Thymus (tissue), 14 donors: ENCODE measurements at places on chromosomes 5 and 9. TPM values are rescaled to one million over a fixed set of nuclear protein-coding genes. Genes with fewer than 3 reads are reported as not detected.

Gene ATG10
- 10.4 TPM for polyA plus RNA-seq

Gene NDUFS6
- polyA plus RNA-seq = 55.0 TPM

GRCh38 chr9:105204416-105204815 lies 40.0 kb upstream of the SLC44A1 start:
- no peak for DNase-seq

DNA sequence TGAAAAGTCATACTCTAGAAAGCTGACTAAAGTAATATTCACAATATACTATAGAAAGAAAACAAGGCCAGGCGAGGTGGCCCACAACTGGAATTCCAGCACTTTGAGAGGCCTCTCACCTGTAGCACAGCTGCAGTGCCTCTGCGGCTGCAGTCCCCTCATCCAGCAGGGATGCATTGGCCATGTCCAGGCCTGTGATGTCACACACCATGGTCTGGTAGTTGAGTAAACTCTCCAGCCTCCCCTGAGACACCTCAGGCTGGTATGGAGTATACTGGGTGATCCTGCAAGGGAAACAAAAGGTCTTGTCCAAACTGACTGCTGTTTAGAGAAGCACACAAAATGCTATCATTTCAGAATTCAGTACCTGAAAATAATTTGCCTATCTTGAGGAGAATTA lies 35.5 kb downstream of the GLDC start:
- DNase-seq = no peak

DNA sequence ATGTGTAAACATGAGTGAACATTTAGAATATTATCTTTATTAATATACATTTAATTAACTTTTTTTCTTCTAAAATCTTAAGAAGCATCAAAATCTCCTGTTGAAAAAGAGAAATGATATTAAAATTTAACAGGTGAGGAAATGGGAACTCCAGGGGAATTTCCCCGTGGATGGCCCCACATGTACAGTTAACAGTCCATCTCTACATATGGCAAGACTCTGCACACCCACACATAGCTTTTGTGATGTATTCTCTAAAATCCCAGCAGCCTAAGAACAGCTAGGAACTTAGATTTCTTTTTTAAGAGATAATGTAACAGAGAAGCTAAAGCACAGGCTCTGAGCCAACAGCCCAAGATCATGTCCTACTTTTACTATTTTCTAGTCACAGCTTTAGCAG lies 556.3 kb upstream of the RGMB start:
- no peak for DNase-seq

- DNase-seq = no peak
Observed at GRCh38 chr5:117947836-117948235, 1040.5 kb downstream of the DTWD2 start.

DNA sequence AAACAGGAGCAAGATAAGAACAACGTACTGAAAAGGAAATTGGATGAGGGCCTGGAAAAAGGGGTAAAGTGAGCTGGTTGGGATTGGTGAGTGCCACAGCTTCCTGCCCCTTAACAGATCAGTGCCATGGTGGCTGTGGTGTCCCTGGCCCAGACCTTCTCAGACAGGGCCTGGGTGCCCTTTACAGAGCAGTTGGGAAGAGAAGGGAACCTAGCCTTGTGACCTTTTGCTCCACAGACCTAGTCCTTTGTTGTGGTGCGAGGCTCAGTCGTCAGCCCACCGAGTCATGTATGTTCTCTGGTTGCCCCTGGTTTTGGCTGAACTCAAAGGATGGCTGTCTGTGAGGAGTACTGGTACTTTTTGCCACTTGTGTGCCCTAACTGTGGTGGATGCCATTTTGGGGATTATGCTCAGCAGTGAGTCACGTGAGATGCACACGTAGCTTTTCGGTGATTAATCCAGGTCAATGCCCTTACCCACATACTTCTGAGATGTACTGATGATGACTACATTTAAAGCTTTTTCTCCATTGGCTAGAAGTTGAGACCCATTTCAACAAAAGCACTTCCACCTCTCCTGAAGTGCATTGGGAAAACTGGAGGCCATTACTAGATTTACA lies 48.4 kb downstream of the EXOSC2 start:
- DNase-seq = no peak

GRCh38 chr5:58370606-58371005 lies 89.3 kb downstream of the PLK2 start:
- no peak for DNase-seq

DNA sequence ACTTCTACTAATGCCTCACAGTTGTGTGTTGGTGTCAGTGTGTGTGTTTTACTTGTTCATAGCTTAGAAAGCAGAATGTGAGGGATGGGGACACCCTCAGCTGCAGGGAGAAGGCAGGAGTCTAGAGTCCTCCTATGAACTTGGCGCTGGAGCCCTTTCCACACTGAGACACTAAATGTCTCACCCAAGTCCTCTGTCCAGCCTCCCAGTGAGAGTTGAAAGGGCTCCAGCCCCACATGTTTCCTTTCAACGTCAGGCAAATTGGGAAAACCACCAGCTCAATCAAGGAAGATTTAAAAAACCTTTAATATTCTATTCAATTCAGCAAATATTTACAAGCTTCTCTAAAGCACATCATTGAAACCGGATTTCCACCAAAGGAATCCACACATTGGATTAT lies 167.6 kb upstream of the MSX2 start:
- no peak for DNase-seq

DNA sequence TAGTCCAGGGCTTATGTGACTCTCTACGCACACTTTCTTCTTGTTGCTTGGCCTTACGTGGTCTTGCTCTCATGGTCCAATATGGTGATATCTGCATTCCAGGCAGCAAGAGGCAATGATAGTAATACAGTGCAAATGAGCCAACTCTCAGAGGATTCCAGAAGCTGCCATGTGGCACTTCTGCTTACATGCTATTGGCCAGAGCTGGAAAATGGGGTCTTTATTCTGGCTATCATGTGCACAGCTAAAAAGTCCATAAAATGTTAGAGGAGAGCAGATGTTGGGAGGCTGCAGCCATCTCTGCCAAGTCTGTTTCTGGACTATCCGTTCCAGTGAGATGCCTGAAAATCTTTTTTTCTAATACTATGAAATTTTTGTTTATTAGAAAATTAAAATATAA lies 2.9 kb upstream of the SEPTIN8 start:
- no peak for DNase-seq

DNA sequence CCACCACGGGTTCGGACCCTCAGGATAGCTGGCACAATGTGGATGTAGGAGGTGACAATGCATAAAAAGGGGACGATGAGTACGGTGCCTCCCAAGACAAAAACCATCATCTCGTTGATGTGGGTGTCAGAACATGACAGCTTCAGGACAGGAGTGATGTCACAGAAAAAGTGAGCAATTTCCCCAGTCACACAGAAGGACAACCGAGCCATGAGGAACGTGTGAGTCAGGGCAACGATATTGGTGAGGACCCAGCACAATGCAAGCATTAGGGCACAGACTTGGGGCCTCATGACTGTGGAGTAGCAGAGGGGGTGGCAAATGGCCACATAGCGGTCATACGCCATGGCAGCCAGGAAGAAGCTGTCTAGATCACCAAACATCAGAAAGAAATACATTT lies 491 bp downstream of the OR1N1 start:
- no peak for DNase-seq
